ENCODE measurements at places on chromosomes 3 and 15.

- no peak for DNase-seq
Measured at GRCh38 chr15:73483053-73483452, 40.1 kb downstream of the REC114 start.

GRCh38 chr3:60594025-60594424 lies 657.2 kb downstream of the FHIT start:
- DNase-seq: no peak

DNA sequence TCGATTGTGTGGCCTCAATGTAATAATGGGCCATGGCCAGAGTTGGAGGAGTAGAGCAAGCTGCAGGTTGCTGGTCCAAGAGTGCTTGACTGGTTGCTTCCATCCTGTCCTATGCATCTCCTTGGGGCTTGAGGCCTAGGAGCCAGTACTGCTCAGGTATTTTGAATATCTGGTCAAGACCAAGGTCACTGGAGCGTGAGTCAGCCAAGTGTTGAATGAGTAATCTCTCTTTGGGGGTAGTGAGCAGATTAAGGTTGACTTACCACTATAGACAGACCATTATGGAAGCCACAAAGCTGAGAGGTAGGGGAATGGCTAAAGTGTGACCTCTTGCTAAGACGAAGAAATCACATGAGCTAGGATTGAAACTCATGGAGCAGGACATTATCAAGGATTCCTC lies 9.4 kb upstream of the PARP6 start:
- DNase-seq: no peak

- DNase-seq: no peak
Measured at GRCh38 chr15:86855307-86856291, 775.9 kb downstream of the AGBL1 start.

DNA sequence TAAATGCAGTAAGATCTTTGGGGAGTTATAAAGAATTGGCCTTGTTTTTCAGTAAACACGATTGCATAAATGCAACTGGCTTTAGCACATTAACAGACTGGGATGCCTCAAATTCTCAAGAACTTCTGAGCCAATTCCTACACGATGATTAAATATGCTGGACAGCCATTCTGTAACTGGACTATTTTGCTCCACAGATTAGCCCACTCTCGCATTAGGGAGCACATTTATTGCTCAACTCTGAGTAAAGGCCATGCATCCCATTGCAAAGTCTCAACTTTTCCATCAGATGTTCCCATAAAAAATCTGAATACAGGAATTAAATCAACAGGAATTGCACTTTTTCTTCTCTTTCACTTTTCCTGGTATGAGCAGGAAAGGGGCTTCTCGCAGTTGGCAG lies 66.7 kb upstream of the PRICKLE2 start:
- no peak for DNase-seq

GRCh38 chr3:42541079-42541478 lies 38.6 kb downstream of the VIPR1 start:
- no peak for DNase-seq

- DNase-seq: no peak
Measured at GRCh38 chr3:142940000-142940399, 23.5 kb downstream of the PAQR9 start.

- DNase-seq: no peak
Measured at GRCh38 chr3:150748684-150749047, 14.3 kb downstream of the SIAH2 start.

DNA sequence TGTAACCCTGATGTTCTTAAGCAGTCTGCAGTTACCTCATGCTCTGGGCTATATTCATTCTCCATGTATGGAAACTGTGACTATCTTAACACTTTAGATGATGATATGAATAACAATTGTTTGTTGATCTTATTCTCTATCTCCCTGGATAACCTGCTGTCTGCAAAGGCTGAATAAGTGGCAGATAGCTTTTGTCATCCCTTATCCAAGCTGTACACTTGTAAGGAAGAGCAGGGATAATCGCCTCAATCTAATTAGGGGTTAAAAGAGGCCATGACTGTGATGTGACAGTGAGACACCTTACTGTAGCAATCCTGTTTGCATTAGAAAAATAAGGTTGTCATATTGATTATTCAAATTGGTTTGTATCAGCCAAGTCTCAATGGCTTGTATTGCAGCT lies 123.9 kb downstream of the RSRC1 start:
- DNase-seq: no peak

- DNase-seq: no peak
Measured at GRCh38 chr15:92430069-92430440, 36.4 kb downstream of the ST8SIA2 start.

- no peak for DNase-seq
Measured at GRCh38 chr3:45041666-45042065, 15.6 kb downstream of the CLEC3B start.

GRCh38 chr3:158085931-158086330 lies 20.3 kb downstream of the SHOX2 start:
- DNase-seq: no peak

GRCh38 chr3:56887402-56888025 lies 85.8 kb upstream of the ARHGEF3 start:
- no peak for DNase-seq

- DNase-seq: no peak
Measured at GRCh38 chr3:12751571-12751970, 7.5 kb downstream of the TMEM40 start.

- DNase-seq: no peak
Measured at GRCh38 chr15:50261981-50262380, 3.5 kb downstream of the HDC start.

- no peak for DNase-seq
Measured at GRCh38 chr3:195175076-195175475, 95.9 kb downstream of the XXYLT1 start.

DNA sequence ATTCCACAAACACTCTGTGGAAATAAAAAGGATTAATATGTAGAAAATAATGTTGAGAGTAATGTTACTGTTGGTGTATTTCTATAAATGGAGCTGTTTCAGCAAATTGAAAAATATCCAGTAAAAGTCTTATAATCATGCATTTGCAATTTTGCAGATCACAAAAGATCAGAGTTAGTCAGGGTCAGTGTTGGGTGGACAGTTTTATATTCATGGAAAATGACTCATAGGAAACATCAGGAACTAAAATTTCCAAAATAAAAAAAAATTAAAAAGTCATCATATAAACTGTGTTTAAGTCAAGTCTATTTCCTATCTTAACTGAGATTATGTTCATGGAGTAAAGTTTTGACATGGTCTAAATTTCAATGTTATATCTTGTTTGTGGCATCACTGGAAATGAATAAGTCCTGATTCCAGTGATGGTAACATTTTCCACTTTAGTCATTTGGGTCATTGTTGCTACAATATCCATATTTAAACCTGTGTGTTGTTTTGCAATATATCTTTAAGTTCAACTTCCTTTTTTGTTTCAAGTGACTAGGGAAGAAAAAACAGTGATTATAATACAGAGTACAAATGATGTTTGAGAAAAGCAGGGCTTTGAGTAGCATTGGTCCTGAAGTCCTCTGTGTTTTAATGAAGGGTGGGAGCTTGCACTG lies 37.8 kb downstream of the MITF start:
- no peak for DNase-seq

DNA sequence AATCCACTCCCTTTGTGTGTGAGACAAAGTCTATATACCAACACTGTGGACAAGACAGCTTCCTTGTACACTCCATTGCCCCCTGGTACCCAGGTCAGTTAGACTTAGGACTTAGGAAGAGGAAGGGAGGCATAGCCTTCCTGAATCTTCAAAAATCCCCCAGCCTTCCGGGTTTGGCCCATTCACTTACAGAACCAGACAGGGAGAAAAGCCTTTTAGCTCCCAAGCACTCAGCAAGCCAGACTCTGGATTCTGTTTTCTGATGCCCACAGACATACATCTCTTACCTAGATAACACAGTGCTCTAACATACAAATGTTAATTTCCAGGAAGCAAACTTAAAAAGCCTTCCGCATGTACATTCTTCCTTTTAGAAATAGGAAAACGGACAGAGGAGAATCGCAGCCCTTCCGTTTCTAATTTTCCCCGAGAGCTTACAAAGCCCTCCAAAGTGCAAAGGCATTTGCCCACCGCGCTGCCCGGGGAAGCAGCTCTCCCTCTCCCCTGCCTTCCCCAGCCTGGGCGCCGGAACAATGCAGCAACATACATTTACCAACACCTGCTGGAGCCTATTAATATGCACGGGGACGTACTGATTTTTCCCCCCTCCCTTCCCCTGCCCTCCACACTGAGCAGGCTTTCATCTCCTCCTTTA lies 442.0 kb downstream of the MAGI1 start:
- DNase-seq: no peak

GRCh38 chr3:128322030-128323022 lies 144.4 kb downstream of the DNAJB8 start:
- DNase-seq: peak; percentile 28

GRCh38 chr15:90953947-90954711 lies 555 bp upstream of the RCCD1 start:
- no peak for DNase-seq

GRCh38 chr3:14823910-14824629 lies 5.3 kb downstream of the FGD5 start:
- DNase-seq: no peak

DNA sequence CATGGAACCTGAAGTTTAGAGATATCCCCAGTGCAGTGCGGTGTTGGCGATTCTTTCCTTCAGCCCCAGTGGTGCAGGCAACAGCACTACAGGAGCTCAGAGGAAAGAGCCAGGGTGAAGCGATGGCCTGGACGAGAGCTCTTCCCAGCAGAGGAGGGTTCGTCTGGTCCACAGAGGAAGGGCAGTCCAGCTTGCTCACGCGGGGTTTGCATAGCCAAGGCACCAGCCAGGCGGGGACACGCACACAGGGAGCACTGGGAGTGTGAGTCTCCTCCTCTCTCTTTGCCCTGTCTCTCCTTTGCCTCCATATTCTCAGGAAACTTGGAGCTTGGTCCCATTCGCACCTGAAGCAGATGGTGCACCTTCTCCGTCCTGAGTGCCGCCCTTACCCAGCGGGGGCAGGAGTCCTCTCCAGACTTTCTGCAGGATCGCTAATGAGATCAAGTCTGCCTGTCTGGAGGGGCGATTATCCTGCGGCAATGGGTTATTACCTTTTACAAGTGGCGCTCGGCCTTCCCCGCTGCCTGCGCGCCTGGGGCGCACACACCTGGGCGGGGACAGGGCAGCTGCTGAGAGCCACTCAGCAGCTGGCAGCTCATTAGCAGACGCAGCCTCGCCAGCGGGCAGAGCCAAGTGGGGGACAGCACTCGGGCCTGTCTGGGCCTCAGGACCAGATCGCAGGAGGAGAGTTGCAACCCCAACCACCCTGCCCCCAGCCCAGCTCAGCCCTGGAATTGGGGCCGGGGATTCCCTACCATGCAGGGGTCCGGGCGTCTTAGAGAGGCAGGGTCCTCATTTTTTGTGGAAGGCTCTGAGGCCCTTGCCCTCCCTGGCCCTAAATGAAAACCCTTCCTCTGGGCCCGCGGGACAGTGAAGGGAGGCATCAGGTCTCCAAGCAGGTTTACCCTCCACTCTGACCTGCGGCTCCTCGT lies 119.0 kb upstream of the MEF2A start:
- no peak for DNase-seq

- DNase-seq: no peak
Measured at GRCh38 chr15:42233107-42233506, 25.0 kb upstream of the VPS39 start.

DNA sequence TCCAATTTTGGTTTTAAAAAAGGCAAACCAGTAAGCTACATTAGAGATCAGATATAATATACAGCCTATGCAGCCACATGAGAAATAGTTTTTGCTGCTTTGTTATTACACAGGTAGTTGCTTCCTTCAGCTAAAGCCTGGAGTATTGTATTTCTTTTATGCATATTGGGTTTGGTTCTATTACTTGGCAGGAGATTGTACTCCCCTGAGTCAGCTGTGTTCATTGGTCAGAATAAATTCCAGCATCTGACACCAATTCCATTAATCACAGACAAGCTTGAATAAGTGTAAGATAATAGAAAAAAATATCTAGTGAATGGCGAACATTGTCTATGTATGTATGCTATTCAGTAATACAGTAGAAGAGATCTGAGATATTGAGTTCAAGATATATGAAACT lies 26.1 kb upstream of the ZCWPW2 start:
- DNase-seq: no peak

GRCh38 chr15:73293773-73294172 lies 75.0 kb downstream of the HCN4 start:
- DNase-seq: no peak

- DNase-seq: no peak
Measured at GRCh38 chr3:85821130-85821756, 862.5 kb downstream of the CADM2 start.

DNA sequence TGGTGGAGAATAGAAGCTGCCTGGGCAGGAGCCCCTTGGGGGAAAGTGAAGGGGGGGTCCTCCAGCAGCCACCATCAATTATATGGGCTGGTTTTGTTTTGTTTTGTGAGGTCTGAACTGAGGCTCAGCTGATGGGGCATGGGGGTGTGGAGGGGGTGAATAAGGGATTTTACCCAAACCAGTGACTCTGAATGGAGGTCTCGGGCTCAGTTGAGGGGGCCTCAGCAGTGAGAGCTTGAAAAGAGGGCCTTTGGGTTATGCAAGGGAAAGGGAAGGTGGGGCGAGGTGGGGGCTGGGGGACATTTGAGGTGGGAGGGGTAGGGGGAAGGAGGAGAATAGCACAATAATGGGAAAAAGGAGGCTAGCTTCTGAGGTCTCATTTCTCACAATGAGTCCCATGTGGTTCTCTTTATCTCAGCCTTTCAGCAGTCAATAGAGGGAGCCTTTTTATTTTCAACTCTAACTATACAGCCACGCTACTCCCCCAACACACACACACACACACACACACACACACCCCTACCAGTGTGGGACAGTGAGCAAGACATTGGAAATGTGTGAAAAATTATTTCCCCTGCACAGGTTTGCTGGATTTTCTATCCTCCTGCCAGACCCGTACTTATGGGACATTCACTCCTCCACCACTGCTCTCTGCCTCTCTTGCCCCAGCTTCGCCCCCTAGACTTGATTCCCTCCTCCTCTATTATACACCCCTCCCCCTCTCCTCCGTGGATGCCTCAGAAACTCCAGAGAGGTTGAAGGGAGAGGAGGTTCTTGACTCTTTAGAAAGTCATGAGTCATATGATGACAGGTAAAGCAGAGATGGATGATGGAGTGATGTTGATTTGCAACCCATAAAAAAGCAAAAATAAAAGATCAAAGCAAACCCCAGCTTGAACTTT lies 96.0 kb downstream of the GTPBP8 start:
- no peak for DNase-seq
